Stimulated activated naive CD8-positive, alpha-beta T cell treated with anti-CD3 and anti-CD28 coated beads, Interleukin-15, Interleukin-2, amounts not matched to agents 100 U/mL and 50 U/mL, for 24 hours (primary cell): ENCODE measurements at places on chromosomes 6 and 20.

GRCh38 chr6:32940656-32941213 is at the start of gene HLA-DMB:
Gene HLA-DMB, minus strand, starts transcription at chr6:32941028. Its CDS starts 221 bp downstream, at chr6:32940807.
- peak; percentile 47 for DNase-seq

- DNase-seq = no peak
These were observed 129.5 kb downstream of the INSM1 start for GRCh38 chr20:20497242-20497978.

DNA sequence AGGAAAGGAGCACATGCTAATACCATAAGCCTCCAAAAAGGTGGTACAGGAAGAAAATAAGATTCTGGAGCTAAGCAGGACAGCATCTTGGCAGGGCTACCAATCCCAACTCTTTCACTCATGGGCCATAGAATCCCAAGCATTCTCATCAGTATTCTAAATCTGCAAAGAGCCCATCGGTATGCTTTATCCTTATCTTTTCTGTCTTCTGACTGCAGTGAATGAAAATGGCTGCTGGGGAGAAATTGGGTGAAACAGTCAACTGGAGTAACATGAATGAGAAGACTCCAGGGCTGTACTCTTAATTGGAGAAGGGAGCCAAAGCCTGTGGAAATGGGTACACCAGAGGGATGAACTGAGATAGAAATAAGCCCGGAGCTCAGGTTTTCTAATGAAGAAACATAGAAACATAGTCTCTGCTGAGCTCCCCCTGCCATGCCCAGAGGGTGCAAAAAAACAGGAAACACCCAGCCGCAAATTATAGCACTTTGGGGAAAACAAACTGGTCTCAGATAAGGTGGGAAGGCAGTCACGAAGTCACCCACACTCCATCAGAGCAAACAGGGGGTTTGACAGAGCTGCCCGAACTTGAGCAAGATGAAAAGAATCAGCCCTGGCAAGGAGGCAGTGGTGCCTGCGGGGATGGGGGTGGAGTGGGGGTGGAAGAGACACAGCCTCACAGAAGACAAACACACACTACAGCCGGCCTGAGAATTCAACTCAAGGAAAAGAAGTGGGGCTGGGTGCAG is 35.4 kb upstream of the E2F3 start:
- DNase-seq = peak; percentile 29

GRCh38 chr6:147841547-147842148 is 333.2 kb downstream of the SAMD5 start:
- DNase-seq = no peak

DNA sequence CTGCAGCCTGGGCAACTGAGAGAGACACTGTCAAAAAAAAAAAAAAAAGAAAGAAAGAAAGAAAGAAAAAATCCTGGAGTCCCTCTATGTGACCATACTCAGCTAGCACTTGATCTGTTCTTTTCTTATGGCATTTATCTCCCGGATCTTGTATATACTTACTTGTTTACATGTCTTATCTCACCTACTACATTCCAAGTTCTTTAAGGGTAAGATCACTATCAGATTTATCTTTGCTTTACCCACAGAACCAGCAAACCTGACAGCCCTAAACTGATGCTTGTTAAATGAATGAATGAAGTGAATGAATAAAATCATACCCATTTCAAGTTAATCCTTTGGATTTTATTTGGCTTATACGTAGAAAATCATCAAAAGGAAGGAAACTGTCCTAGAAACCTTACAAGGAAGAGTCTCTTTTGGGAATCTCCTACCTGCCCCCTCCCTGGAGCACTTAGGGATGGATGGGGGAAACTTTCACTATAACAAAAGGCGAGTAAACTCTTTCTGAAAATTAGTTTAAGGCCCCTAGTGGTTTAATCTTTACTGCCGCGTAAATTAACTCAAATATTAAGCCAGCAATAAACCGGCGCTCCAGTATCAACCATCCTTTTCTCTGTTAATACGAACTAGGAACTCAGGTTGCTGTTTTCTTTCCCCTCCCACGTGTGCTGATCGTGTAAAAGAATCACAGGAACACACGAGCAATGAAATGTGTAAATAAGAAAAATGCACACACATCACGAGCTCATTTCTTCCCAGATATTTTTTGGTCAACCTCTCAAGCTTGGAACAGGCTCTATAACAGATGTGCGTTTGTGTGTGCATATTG is 1.3 kb upstream of the UTRN start:
- DNase-seq = no peak

GRCh38 chr6:13355999-13356785 is 27.9 kb upstream of the TBC1D7 start:
- DNase-seq = no peak

- DNase-seq = no peak
These were observed 72.5 kb downstream of the NDUFAF5 start for GRCh38 chr20:13857304-13857703.

GRCh38 chr20:32216179-32217142 is 8.8 kb downstream of the POFUT1 start:
- no peak for DNase-seq

DNA sequence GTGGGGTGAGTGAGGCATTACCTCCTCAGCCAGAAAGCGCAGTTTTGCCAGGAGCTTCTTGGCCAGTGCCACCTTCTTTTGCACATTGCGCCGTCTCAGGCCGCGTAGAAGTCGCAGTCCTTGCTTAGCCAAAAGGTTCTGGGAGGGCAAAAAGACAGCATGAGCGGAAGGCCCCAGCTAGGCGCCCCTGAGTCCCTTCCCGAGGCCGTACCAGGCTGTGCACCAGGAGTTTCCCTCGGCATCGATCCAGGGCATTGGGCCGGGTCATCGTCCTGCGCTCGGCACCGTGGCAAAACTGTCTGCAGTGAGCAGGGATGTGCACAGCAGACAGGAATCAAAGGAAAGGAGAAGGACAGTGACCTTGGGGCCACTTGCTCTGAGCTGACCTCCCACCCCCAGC is 20.2 kb upstream of the SPAG4 start:
- no peak for DNase-seq

DNA sequence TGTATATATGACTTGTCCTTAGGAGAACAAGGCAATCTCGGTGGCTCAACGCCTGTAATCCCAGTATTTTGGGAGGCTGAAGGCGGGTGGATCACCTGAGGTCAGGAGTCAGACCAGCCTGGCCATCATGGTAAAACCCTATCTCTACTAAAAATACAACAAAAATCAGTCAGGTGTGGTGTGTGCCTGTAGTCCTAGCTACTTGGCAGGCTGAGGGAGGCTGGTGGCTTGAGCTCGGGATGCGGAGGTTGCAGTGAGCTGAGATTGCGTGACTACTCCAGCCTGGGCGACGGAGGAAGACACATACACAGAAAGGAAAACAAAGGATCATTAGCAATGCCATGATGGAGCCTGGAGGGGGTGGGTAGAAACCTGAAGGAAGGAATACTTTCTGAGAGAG is 166.6 kb upstream of the RREB1 start:
- DNase-seq = no peak

DNA sequence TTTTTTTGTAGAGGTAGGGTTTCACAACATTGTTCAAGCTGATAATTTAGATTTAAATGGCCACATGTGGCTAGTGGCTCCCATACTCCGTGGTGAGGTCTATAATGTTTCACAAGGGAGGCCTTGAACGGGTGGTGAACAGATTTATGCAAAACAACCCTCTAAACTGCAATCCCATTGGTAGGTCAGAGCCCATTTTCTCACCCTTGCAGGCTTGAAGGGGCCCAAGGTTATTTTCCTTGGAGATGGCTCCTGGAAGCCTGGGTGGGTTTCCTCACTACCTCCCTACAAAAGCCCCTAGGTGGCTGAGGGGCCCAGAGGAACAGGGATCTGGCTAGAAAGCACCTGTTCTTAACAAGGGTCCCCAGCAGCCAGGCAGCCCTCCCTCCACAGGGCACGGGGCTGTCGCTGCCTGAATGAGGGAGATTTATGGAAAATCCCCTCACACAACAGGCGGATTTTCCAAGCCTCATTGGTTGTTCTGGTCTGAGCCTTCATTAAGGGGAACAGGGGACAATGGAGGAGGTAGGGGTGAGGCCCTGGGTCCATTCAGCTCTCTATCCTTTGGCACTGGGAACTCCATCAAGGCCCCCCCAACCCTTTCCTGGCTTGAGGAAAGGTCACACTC is 64.6 kb downstream of the VEGFA start:
- no peak for DNase-seq

GRCh38 chr6:122140031-122140430 is 259.4 kb upstream of the HSF2 start:
- no peak for DNase-seq

GRCh38 chr6:39189915-39190544 is 39.2 kb downstream of the KCNK5 start:
- DNase-seq = peak; percentile 32

DNA sequence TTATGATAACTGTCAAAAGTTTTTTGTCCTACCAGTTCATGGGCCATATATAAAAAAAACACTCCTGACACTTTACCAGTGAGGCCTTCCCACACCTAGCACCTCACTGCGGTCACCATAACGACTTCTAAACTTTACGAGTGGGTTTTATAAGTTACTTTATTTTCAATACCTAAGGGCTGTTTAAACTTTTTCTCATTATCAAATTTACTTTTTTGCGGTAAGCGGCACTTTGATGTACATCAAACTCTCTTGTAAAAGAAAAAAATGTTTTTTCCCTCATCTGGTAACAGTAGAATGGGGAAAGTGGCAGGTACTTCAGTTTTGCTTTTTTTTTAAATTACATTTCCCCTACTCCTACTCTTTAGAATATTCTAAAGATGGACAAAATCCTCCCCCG is 36.2 kb downstream of the FYN start:
- no peak for DNase-seq

DNA sequence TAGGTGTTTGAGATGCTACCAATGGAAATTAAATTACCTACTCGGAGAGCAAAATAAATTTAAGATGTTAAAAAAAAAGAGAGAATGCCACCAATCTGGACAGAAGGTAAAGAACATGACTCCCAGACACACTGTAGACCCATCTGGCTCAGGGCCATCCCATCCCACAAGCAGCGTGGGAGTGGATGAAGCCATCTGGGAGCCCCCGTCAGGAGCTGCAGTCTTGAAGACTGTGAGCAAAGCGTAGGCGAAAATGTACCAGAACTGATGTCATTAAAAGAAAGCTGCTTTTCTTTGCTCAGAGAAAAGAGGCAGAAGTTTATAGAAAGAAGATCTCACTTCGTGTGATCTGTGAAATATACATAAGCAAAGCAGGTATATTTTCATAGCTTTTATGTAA is 815.7 kb downstream of the QKI start:
- DNase-seq = no peak

DNA sequence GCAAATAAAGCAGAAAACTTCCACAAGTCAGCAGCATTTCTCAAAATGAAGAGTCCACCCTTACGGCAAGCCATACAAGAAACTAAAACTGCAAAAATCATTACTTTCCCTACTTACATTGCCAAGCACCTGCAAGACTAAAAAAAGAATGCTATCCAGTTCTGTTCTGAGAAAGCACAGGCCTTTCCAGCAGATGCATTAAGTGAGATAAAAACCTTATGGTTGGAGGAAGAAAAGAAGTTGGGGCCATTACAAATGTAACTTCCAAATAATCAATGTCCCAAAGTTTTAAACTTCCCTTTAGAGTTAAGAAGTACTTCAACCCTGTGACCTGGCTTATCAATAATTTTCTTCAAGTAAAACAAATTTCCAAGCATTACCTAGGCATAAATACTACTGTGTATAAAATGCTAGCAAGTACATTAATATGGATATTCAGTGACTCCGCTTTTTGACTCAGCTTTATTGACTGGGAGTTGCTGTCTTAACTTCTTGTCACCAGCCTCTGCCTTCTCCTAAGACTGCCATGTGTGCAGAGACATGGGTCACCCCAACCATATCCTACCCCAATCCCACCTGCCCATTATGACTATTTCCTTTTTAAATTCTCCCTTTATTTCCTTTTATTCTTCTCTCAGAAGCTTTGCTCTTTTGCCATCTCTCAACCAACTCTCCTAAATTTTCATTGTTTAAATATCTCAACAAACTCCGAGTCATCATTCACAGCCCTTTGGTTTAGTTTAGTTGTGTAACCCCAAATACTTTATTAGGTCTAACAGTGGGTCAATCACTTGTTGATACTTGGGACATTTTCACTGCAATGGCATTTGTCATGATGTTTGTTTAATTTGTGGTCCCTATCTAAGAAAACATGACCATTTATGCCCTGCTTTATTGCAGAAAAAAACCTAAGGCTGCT is 49.7 kb downstream of the SLC22A23 start:
- no peak for DNase-seq

- no peak for DNase-seq
These were observed 3.9 kb upstream of the LY6G6D start for GRCh38 chr6:31711233-31711632.

GRCh38 chr20:32523613-32524213 is 61.4 kb downstream of the NOL4L start:
- DNase-seq = no peak

GRCh38 chr6:166852451-166852975 is 103.8 kb downstream of the RNASET2 start:
- no peak for DNase-seq

- no peak for DNase-seq
These were observed 273.1 kb downstream of the CLIC5 start for GRCh38 chr6:45742591-45742990.

DNA sequence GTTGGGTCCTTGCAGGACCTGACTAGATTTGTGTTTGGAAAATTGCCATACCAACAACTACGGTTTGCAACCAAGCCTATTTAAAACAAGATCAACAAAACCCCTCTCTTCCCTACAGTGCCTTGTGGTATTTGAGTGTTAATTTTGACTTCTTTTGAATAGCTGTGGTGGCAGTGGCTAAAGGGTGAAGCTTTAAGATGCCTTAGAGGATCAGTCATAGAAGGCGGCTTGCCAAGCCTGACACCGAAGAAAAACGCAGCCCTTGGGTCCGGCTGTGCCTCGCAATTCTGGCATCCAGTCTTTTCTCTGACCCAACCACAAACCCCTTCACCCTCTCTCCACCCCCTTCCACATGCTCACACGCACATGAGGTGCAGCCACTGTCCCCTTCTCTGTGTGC is 32.6 kb downstream of the BMP6 start:
- DNase-seq = no peak

GRCh38 chr6:10507715-10508114 is 13.4 kb upstream of the GCNT2 start:
- no peak for DNase-seq

DNA sequence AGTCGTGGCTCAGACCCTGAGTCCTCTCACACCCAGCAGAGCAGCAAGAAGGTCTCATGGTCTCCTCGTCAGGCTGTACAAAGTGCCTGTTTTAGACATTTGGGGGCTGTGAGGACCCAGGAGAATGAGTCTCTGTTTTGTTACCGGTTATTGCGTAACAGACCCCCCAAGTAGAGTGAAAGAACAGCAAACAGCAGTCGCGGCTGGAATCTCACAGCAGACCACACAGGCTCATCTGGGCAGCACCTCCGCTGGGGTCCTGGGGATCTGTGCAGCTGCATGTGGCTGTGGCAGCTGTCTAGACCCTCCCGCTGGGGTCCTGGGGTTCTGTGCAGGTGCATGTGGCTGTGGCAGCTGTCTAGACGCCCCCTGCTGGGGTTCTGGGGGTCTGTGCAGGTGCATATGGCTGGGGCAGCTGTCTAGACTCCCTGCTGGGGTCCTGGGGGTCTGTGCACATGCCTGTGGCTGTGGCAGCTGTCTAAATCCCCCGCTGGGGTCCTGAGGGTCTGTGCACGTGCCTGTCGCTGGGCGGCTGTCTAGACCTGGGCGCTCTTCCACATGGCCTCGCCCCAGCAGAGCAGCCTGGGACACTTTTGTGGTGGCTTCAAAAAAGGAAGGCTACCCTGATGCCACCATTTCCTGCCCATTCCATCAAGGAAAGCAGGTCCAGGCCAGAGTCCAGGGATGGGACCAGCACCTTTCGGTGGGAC is 24.7 kb downstream of the ENTPD6 start:
- DNase-seq = no peak

GRCh38 chr6:129280749-129281148 is 397.8 kb downstream of the LAMA2 start:
- peak; percentile 16 for DNase-seq
